ENCODE measurements at places on chromosomes 12 and 14.
A peak's percentile ranks its signal among the peaks of the same experiment; 100 is the strongest.

DNA sequence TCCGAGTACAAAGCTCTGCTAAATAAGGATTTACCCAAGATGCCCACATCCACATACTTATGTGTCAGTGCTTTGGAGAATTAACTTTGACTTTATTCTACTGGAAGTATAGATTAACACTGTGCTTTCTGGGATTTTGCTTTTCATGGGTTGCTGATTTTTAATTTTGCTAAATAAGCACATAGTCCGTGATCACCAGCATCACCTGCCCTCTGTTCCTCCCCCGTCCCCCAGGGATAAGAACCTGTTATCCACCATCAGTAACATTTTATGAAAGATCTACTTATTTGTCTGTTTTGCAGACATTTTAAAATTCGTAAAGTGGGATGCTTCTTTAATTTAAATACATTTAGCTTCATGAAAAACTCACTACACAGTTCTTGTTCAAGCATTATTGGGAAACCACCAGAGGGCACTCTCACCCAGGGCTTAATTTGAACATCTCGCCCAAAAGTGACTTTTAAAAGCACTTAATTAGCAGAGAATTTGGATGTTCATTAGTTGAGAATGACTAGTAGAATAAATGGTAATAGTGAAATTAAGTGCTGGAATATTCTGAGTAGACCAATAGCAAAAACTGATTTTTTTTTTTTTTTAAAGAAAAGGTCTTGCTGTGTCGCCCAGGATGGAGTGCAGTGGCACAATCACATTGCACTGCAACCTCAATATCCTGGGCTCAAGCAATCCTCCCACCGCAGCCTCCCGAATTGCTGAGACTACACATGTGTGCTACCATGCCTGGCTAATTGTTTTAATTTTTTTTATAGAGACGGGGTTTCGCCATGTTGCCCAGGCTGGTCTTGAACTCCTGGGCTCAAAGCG, 35.7 kb downstream of the MRPL42 start:
- DNase-seq = peak; percentile 57

DNA sequence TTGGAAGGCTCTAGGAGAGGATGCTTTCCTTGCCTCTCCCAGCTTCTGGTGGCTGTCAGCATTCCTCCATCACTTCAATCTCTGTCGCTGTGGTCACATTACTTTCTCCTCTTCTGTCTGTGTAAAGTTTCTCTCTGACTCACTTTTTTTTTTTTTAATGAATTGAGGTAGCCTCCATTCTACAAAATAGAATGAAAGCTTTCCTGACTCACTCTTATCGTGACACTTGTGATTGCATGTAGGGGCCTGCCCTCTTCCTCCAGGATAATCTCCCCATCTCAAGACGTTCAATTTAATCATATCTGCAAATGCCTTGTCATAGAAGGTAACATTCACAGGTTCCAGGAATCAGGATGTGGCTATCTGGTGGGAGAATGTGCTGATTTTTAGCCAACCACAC, 153.5 kb upstream of the HMGA2 start:
- DNase-seq = no peak

DNA sequence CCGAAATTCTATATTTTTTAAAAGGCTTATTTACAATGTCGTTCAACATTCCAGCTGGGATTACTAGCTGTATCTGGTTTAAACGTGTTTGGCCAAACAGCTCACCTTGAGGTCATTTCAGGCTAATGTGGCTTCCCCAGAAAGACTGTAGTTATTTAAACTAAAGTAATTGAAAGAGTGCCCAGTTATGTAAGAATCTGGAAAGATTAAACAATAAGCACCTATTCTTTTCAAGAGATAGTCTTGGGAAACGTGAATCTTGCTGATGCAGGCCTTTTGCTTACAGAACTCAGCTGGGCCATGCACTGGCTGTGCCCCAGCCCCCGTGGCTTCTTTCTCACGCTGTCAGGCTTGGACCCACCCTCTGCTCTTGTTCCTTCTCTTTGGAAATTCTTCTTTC, 24.4 kb downstream of the GLRX5 start:
- no peak for DNase-seq

DNA sequence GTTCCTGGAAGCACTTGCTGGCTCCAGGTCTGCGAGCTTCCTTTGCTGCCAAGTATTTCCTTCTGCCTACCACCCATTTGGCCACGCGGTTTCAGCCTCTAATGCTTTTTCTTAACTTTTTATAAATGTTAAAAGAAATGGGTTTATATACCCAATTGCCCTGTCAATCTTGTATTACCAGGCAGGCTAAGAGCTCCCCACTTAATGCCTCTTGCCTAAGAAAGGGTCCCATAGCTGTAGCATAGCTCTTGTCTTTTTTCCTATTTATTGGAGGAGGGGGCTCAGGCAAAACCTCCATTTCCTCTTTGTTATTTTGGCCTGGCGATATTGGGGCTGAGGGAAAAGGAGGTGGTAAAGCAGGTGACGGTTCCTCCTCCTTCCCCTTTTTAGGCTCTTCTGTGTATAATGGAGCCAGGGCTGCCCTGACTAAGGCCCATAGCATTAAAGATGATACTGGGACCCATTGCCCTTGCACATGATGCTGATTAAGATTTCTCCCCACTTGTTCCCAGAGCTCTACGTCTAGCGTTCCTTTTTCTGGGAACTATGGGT, 21.6 kb upstream of the BLTP3B start:
- DNase-seq = no peak

DNA sequence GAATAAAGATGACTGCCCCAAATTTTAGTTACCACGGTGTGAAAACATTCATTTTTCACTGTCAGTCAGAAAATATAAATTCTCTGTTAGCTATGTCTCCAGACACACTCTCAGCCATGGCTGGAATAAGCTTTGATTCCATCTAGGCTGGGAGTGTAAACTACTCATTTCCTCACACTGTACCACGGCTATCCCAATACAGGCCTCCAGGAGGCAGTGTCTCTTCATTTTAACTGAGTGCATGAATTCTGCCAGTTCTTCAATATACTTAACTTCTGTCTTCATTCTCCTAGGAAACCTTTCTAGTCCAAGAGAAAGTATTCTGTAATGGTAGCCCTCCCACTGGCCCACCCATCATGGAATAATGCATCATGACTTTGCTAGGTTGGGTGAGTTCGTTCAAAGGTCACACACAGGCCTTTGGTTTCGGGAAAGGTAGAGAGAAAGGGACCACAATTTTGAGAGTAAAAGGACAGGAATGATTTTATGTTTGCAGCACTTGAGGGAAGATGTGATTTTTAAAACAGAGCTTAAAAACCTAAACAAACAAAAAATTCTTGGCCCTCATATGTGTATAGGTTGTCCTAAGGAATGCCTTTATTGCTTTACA, 381.1 kb downstream of the SEC23A start:
- DNase-seq = peak; percentile 63

DNA sequence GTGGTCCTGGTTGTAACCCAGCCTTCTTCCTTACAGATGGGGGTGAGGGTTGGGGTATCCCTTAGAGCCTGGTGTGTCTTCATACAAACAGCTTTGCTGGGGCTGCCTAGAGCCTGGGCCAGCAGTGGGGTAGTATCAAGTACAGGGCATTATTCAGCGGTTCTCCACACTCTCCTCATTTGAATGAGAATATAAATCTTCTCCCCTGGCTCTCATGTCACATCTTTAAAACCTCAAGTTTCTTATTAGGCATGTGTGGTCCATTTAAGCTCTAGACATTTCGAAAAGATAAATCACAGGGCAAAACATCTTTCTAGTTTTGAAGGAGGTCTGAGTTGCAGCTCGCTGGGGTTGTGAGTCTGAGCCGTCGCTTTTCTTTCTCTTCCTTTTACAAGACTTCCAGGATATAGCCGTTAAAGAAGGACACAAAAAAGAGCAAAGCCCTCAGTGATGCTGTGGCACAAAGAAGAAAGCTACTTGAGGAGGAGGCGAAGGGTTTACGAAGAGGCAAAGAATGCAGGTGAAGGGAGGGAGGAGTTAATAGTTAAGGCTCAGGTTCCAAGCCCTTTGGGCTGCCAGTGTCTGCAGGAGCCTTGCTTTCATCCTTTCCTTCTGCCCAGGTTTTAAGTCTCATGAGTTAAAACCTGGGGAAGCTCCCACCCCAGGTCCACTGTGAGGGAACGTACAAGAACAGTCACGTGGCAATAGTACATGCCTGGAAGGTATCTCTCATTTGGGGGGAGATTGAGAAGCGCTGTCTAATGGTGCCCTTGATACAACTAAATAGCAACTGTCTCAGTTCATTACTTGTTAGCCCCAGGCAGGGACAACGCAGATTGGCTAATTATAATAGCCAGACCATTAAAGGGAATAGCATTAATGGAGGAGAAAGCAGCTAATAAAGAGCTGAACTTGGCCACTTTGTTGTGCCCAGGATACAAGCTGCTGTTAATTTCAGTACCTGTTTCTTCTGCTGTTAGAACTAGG, 94.2 kb downstream of the ETV6 start:
- DNase-seq = no peak

DNA sequence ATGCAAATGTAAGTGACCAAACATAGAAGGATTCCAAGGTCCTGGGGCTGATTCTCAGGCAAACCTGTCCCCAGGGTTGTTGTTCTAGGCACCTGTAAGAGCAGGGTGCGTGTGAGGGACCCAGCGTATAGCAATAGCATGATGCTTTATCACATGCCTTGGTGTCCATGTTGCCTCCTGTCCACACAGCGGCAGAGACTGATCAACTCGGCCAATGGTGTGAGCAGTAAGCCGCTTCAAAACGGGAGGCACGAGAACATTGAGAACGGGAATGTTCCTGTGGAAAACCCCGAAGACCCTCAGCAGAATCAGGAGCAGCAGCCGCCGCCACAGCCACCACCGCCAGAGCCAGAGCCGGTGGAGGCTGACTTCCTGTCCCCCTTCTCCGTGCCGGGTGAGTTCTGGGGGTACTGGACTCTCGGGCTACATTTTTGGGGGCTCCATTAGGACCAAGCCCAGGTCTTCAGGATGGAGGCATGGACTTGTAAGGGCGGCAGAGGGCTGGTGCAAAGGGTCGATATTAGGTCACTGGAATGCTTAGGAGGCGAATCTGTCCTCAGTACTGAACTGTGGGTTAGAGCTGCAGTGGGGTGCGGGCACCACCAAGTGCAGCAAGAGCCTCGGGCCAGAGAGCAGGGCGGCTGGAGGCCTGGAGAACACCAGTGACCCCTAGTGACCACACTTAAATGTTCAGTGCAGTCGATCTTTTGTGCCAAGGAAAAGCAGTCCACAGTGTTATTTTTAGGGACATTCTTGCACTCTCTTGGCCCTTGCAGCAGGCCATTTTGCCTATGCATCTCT, 57.2 kb upstream of the RIN3 start:
- peak; percentile 60 for DNase-seq

GRCh38 chr12:90473831-90474230, 481.1 kb downstream of the CCER1 start:
- DNase-seq = no peak

GRCh38 chr14:65179918-65180724, 77.8 kb upstream of the MAX start:
- peak; percentile 15 for DNase-seq

DNA sequence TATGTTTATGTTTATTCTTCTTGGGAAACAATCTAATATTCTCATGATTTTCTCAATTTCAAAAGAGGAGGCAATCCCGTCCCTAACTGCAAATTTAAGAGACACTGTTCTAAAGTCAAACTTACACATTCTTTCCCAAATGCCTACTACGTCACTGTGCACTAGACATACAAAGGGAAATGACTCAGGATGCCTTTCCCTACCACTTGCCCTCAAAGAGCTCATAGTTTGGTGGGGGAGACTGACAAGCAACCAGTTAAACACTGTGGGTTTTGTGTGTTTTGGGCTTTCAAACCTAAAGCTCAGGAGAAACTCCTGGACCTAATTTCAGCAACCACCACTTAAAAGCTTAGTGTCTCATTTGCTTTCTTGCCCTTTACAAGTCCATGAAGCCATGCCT, 58.4 kb downstream of the ATP2B1 start:
- no peak for DNase-seq

GRCh38 chr14:55370883-55371455, 40.7 kb downstream of the ATG14 start:
- peak; percentile 12 for DNase-seq

DNA sequence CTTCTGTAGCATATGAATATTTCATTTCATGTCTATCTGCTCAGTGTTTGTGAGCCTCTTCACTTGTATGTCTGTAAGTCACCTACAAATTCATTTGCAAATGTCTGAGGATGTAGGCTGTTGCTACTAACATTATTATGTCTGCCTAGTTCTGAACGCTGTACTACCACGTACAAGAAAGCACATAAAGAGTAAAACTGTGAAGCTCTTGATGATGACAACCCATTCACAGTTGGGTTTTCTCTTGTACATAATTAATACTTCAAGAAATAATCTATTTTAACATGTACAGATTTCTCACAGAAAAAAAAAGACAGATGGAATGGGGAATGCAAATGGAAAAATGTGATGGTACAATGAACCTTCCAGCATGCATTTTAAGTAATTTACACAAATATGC, 64.3 kb upstream of the CPNE8 start:
- DNase-seq = no peak

- peak; percentile 37 for DNase-seq
Observed at GRCh38 chr12:124233041-124233796, 61.7 kb upstream of the RFLNA start.

- no peak for DNase-seq
Observed at GRCh38 chr14:61003571-61003970, 22.5 kb downstream of the SLC38A6 start.

GRCh38 chr14:98341211-98341610, 930.8 kb downstream of the BCL11B start:
- no peak for DNase-seq

GRCh38 chr12:68272732-68273131, 19.3 kb upstream of the IL22 start:
- DNase-seq = no peak

- no peak for DNase-seq
Observed at GRCh38 chr12:103814436-103814835, 26.6 kb downstream of the NT5DC3 start.

DNA sequence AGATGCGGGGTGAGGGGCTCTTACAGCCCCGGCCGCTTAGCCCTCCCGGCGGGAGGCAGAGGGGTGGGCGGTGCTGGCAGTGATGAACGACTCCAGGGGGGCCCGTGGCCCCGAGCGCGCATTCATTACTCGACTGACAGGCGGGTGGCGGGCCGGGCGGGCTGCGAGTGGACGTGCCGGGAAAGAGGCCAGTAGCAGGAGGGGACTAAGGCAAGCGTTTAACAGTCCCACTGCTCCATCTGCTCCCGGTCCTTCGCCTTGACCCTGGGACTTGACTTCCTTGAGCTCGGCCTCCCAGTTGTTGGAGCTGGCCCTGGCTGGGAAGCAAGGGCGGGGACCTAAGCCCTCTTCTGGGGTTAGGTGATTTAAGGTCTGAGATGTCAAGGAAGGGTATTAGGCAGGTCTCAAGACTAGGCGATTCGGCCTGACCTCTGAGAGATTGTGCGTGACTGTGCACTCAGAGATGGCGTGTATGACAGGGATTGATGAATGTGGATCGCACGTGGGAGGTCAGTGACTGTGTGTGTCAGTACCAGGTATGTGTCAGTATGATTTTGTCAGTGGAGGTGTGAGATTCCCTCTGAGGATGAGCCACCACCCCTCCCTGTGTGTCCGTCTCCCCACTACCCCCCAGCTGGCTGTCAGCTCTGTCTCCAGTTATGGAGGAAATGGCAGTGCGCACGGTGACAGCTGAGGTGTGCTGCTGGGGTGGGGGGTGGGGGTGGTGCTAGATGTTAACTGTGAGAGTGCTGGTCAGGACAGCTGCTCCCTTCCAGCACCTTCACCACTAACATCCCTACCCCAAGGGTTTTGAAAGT, 3.6 kb upstream of the DNAJC22 start:
- DNase-seq = peak; percentile 84
